ENCODE measurements at places on chromosomes 4 and X.
A peak's percentile ranks its signal among the peaks of the same experiment; 100 is the strongest.

- DNase-seq = no peak
Observed at GRCh38 chr4:185644408-185644807, 109.1 kb upstream of the PDLIM3 start.

DNA sequence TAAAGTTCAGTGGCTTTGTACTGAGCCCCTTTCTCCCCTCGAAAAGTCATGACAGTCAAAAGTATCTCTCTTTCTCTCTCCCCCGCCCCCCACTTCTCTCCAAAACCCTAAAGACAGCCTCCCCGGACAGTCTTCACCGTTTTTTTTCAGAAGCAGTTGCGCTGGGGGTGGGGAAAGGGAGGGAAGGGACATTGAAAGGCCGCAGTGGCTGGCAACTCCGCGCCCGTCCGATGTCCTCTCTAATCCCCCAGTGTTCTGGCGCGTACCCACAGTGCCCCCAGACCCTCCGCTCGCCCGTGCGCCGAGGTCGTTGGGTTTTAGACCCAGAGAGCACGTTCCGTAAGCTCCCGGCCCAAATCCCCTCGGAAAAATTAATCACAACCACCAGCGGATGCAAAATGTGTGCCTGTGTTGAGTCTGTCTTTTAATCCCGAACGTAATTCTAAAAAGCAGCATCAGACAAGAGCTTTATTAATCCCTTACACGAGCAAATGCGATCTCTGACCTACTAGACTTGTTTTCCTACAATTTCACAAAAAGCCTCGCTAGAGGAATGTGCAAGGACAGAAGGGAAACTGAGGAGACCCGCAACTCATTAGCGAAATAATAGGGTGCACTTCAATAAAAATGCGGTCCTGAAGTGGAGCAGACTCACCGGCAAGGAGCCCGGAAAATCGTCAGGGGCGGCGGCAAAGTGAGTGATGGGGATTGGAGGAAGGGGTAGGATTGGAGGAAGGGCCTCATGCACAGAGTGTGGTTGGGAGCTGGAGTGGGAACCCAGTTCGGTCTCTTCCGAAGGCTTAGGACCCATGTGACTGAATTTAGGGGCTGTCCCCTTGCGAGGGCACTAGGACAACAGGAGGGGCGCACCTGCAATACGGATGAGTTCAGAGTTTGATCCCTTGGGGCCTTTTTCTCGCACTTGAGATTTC, 12.2 kb upstream of the PRDM8 start:
- DNase-seq = no peak

GRCh38 chrX:133639726-133640125, 224.4 kb upstream of the GPC4 start:
- DNase-seq = no peak

DNA sequence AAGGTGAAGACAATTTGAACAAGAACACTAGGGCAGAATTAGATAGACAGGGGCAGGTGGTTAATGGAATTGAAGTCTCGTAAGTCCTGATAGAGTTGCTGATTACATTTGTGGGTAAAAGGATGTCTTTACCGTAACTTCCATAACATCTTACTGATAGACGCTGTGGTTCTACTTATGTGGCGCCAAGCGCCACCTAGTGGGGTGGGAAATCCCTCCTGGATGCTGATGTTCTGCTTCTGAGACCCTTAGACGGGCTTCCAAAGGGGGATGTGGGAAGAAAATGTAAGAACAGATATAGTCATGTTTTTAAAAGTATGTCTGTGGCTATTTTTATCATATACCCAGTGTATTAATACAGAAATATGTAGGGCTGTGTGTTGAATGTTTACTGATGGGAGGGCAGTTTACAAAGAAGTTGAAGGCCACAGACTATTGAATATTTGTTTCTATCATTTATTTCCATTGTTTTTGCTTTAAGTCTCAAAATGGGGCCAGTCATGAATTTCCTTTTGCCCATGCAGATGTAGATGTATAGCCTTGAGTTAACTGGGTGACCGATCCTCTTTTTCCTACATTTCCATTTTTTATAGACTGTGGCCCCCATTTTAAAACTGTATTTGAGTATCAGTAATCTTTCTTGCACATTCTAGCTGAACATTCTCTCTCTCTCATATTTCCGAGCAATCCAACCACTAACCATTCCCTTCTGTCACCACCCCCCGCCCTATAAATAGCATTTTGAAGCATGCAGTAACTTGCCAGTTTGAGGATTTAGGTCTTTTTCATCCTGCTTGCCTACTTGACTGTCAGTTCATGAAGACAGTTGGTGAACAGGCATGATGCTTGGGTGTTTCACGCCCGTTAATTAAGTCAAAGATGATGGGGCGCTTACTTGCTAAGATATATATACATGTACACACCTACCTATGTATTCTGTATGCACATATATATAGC, 12.1 kb upstream of the TLR8 start:
- DNase-seq = peak; percentile 1

GRCh38 chrX:135191838-135192237, 20.6 kb upstream of the CT55 start:
- DNase-seq = no peak

GRCh38 chrX:142898164-142898563, 127.6 kb upstream of the SPANXN4 start:
- DNase-seq = no peak

All from effector memory CD4-positive, alpha-beta T cell (primary cell).